Stimulated activated CD4-positive, alpha-beta T cell treated with anti-CD3 and anti-CD28 coated beads, Interleukin-1b, Interleukin-23, amount 100 ng/mL, for 1 hour (primary cell): ENCODE measurements at places on chromosomes 7 and 10.

- DNase-seq, result no peak
These were observed 73.9 kb downstream of the REEP3 start for GRCh38 chr10:63595072-63595471.

- no peak for DNase-seq
These were observed 15.7 kb downstream of the ZFAND2A start for GRCh38 chr7:1144269-1144771.

- DNase-seq, result peak; percentile 9
These were observed 44.2 kb downstream of the PDLIM1 start for GRCh38 chr10:95246582-95247051.

DNA sequence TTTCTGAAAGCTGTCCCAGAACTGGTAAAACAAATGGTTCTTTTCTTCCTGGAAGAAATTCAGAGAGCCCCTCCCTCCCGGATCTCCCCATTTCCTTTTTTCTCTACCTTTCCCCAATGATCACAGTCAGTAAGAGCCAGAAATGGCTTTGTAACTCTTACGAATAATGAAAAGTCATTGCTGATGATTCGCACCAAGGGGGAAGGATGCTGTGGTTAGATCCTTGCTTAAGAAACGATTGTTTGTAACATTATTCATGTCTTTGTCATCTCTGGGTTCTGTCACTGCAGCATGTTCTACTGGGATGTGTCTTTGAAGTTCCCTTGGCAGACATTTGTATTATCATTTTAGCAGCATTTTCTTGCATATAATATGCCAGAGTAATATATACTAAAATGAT, 138.9 kb downstream of the CACNB2 start:
- no peak for DNase-seq

DNA sequence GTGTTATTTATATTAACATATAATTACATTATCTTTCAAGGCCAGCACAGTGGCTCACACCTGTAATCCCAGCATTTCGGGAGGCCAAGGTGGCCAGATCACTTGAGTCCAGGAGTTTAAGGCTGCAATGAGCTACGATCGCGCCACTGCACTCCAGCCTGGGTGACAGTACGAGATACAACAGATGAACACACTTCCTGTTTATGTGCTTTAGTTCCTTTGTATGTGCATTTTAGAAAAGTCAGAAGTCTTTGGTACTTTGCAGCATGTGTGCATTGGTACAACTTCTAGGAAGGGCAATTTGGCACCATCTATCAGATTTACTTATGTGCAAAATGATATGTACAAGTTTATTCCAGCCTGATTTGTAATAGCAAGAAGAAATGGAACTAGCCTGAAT, 13.3 kb downstream of the SLC35G1 start:
- DNase-seq, result no peak

- no peak for DNase-seq
These were observed 563 bp upstream of the JMJD1C start for GRCh38 chr10:63466144-63466935.

GRCh38 chr10:35884657-35885071, 242.6 kb upstream of the FZD8 start:
- no peak for DNase-seq

DNA sequence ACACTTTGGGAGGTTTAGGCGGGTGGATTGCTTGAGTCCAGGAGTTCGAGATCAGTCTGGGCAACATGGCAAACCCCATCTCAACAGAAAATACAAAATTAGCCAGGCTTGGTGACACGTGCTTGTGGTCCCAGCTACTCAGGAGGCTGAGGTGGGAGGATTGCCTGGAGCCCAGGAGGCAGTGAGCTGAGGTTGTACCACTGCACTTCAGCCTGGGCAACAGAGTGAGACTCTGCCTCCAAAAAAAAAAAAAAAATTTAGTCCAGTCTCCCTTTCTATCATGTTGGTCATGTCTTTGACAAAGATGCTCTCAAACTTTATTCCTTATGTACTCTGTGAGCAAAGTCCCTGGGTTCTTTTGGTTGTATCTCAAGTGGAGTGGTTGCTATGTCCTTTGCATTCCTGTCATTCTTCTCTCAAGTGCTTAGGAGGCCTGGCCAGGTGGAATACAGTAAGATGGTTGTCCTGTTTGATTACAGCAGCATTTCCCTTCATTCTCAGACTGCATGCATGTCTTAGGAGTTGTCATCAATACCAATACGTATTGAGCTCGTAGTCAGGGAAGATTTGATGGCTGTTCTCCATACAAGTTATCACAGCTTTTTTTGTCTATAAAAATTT, 85.7 kb downstream of the MMRN2 start:
- DNase-seq, result no peak

DNA sequence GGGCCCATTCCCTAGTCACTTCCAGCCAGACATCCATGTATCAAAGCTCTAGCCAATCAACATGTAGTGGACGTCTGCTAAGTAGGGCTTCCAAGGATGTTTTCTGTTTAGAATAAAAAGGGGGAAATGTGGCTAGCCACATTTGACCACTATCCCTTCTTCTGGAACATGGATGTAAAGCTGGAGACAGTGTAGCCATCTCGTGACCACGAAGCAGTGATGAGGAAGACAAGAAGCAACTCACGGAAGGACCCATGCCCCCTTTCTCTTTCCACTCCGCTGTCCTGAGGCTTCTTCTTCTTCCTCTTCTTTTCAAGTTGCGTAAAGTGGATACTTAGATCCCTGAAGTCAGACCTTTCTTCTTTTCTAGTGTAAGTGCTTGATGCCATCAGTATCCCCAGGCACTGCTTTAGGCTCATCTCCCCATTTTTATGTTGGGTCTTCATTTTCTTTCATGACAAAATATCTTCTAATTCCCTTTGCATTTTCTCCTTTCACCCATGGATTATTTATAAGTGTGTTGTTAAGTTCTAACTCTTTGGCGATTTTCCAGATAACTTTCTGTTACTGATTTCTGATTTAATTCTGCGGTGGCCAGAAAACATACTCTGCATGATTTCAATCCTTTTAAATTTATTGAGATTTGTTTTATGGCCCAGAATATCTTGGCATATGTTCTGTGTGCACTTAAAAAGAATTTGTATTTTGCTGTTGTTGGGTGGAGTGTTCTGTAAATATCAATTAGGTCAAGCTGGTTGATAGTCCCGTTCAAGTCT, 594.5 kb downstream of the SDK1 start:
- DNase-seq, result no peak

DNA sequence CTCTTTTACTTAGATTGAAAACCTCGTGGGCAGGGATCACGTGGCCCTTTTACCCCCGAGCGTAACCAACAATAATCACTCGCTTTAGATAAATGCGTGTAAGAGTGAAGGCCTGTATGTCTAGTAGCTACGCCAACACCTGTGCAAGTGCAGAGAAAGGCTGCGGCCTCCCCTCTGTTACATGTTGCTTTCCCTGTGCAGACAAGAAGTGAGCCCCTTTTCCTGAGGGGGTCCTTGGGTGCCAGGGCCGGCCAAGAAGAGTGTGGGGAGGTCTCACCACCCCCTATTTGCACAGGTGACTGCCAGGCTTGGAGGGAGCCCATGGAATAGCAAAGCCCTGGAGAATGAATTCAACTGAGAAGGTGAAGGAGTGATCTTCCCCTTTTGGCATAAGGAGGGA, 35.6 kb upstream of the CNPY1 start:
- no peak for DNase-seq

DNA sequence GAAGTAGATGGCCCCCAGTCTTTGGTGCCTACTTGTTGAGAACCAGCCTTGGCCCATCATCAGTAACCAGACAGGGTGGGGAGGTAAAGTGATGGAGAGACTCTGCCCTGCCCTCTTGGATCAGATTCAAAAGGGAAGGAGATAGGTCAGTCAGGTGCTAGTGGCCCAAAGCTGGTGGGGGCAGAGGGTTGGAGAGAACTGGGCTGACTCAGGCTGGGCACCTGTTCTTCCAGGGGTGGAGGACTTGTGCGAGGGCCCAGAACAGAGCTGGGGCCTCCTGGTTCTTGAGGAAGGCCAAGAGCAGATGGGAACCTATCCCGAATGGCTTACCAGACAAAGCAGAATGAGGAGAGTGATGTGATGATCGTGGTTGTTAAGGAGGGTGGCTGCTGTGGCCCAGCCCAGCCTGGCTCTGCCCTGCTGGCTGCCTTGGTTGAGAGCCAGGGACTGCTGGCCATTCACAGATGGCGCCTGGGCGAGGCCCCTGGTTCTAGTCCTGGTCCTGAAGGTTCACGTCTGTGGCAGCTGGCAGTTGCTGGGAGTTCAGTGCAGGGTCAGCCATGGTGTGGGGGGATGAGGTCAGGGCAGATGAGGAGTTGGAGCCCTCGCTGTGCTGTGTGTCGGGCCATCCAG, 36.6 kb downstream of the PALD1 start:
- no peak for DNase-seq

GRCh38 chr7:155090684-155091083, 20.6 kb downstream of the HTR5A start:
- no peak for DNase-seq

GRCh38 chr10:91575044-91575610, 57.7 kb downstream of the PPP1R3C start:
- DNase-seq, result no peak

DNA sequence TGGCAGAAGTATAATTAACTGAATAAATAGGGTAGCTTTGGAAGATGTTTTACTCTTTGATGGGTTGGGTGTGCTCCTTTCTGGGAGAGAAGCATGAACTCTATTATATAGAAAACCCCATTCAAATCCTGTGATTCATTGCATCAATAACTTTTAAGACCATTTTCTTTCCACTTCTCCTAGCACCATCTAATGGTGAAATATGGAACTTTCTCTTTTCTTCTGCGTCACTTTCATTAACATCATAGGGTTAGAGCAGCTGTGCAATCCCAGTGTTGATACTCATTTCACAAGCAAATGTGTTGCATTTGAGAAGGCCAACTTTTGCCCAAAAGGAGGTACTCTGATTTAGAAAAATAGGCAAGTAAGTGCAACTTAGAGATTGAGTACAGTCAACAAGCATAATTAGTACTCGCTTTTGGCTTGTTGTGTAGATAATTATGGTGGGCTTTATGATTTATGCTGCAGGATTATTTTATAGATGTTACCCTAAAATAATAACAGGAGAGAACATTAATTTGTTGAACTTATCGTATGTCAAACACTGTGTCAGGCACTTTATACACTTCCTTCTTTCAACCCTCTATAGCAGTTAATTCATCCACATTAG, 92.9 kb downstream of the CPED1 start:
- no peak for DNase-seq

DNA sequence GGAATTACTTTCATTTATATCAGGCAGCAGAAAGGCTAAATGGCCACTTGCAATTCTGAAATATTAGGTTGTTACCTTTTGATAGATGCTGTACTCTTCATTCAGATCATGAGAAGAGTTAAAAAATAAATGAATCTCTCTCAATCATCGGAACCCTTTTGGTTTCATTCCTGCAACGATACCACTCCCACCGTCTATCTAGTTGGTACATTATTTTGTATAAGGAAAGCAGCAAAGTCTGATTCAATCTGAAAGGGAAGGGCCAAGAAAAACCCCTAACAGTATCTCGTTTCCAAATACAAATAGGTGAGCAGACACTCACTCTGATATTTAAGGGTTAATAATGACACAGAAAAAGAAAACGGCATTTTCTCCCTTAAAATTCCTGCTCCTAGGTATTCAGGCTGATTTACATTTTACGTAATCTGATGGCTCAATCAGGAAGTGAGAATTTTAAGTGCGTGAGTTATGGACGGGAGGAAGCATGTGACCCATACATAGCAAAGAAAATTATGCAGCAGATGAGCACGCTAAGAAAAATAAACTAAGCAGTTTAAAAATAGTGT, 209.4 kb upstream of the KLF14 start:
- no peak for DNase-seq

- DNase-seq, result no peak
These were observed 472.8 kb upstream of the MKI67 start for GRCh38 chr10:128599030-128599429.

GRCh38 chr7:8615019-8615418, 181.6 kb downstream of the NXPH1 start:
- no peak for DNase-seq

GRCh38 chr10:60140651-60141632, 234.6 kb upstream of the CCDC6 start:
- no peak for DNase-seq

DNA sequence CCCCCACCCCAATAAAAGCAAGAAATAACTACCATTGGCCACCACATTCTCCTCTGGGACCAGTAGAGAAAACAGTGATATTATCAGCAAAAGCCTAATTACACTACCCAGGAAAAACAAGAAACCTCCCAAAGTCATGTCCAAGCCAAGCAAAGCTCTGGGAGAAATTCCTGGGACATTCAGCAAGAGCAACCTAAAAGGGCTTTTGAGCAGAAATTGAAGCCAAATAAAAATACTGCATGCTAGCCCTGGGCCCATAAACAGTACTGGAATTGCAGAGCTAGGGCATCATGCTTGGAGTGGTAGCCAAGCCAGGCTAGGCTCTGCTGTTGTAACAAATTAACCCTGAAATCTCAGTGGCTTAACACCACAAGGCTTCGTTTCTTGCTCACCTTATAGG, 347.9 kb downstream of the LRMDA start:
- no peak for DNase-seq

DNA sequence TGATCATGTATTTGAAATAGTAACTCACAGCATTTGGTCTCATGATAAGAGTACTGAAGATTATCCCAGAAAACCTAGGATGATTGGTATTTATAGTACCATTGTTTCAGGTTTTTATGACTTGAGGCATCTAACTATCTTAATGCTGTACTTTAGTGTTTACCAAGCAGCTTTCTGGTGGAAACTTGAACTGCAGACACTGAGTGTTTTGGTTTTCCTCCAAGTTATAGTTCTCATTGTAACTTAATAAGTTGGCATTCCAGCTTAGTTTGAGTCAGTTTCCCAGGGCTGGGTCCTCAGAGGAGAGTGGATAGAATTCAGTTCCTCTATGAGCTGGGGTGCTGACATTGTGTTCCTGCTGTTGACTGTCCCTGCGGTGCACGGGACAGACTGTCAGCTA, 50.4 kb downstream of the SEC23IP start:
- DNase-seq, result no peak

- peak; percentile 25 for DNase-seq
These were observed 386 bp downstream of the ABHD11 start for GRCh38 chr7:73738220-73738611.

DNA sequence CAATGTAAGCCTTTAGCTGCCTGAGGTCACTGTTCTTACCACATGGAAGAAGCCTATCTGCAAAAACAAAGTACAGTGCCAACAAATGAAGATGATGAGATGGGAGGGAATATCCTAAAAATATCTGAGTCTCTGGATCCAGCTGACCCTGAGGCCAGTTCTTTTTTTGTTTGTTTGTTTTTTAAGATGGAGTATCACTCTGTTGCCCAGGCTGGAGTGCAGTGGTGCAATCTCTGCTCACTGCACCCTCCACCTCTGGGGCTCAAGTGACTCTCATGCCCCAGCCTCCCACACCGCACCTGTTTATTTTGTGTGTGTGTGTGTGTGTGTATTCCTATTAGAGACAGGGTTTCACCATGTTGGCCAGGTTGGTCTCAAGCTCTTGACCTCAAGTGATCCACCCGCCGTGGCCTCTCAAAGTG, 44.9 kb downstream of the HYCC1 start:
- no peak for DNase-seq

- DNase-seq, result no peak
These were observed 1111.0 kb downstream of the XPNPEP1 start for GRCh38 chr10:108812296-108812695.

GRCh38 chr10:106136175-106136574, 1028.3 kb downstream of the SORCS1 start:
- DNase-seq, result no peak
